ENCODE measurements at places on chromosomes 2 and 18.
A peak's percentile ranks its signal among the peaks of the same experiment; 100 is the strongest.

DNA sequence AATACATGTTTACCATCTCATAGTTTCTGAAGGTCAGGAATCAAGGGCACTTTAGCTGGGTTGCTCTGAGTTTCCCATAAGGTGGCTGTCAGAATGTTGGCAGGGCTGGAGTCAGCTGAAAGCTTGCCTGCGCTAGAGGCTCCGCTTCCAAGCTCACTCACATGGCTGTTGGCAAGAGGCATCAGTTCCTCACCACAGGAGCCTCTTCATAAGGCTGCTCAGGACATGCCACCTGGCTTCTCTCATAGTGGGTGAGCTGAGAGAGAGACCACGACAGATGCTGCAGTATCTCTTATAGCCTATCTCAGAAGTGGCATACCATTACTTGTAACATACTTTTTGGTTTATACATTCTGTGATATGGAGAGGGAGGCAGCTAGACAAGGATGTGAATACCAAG, 7.2 kb downstream of the HADHB start:
- no peak for DNase-seq

DNA sequence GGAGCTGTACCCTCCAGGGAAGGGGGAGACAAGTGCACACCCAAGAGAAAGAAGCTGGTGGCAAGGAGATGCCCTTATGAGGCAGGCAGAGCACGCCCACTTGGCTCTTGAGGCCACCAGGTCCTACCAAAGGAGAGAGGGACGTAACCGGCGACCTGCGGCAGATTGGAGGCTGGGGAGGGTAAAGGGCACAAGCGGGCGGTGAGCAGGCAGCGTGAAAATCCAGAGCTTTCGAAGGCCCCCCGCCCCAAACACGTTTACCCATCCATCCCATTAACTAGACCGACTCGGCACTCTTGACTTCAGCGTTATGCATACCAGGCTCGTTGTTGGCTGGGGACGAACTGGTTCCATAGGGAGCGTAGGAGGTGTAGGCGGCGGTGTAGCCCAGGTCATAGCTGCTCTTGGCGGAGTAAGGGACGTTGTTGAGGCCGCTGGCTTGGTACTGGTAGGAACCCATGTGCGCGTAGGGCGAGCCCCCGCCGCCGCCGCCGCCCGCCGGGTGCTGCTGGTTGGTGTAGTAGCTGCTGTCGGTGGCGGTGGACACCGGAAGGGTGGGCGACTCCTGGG, 794 bp downstream of the DLX2 start:
- peak; percentile 38 for DNase-seq

GRCh38 chr2:190459881-190460280, 51.7 kb downstream of the MFSD6 start:
- no peak for DNase-seq

GRCh38 chr2:152396051-152396511, 61.1 kb downstream of the FMNL2 start:
- no peak for DNase-seq

GRCh38 chr2:104873689-104874054, 19.8 kb downstream of the POU3F3 start:
- DNase-seq = no peak

GRCh38 chr2:123644053-123644452, 381.0 kb upstream of the CNTNAP5 start:
- DNase-seq = no peak

DNA sequence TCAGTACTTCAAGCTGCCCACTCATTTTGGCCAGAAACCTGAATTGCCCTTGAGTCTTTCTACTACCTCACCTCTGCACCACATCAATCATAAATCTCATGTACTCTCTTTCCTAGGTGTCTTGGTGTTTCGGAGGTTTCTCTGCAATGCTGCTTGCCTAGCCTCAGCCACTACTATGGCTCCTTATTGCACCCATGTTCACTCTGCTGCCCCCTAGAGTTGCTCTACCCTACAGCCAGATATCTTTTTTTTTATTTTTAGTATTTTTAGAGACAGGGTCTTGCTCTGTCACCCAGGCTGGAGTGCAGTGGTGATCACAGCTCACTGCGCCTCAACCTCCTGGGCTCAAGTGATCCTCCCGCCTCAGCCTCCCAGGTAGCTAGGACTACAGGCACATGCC, 413.0 kb downstream of the PTPRM start:
- no peak for DNase-seq

GRCh38 chr2:24489465-24490180, 1.4 kb upstream of the NCOA1 start:
- DNase-seq = no peak

DNA sequence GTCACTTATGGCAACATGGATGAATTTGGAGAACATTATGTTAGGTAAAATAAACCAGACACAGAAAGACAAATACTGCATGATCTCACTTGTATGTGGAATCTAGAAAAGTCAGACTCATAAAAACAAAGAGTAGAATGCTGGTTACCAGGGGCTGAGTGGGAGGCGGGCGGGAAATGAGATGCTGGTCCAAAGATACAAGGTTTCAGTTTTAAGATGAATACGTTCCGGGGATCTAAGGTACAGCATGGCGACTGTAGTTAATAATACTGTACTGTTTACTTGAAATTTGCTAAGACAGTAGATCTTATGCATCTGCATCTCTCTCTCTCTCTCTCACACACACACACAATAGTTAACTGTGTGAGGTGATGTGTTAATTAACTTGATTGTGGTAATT, 14.2 kb downstream of the FAM110C start:
- no peak for DNase-seq
